ENCODE measurements at places on chromosomes 5 and 9.

- no peak for DNase-seq
These were observed 91.6 kb downstream of the DMAC1 start for GRCh38 chr9:7707934-7708333.

DNA sequence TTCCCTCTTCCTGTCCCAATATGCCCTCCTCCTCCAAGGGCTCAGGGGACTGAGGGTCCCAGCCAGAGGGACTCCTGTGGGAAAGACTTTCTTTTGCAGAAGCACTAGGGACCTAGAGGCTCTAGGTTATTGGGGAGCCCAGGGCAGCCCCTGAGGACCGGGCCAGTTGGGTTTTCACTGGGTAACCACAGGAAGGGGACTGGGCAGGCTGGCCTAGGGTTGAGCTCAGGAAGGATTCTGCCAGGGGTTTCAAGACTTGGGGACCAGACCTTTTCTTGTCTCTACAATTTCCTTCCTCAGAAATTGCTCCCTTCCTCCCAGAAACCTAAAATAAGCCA, 24.4 kb upstream of the HMCN2 start:
- DNase-seq: no peak

DNA sequence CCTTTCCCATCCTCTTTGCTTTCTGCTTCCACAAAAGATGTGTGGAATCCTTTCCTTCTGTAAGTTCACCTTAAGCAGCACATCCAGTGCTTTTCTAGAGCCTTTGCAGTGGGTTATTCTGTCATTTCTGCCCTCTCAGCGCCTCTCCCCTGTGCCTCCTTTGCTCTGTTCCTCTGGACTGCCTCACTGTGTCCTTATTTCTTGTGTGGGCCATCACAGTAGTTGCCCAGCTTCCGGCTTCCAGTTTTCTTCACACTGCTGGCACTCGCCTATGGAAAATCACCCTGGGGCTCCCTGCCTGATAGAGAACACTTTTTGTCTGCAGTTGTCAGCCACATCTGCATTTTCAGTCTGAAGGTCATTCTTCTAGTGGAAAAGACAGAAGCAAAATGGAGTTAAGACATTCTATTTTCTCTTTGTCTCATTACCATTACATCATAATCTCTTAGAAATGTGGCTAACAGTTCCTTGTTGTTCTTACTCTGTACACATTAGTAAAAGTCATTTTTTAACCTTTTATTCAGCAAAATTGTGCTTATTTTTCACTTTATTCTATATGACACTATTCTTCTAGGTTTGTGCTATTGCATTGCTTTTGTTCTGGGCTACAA, 64.1 kb upstream of the ZNF608 start:
- no peak for DNase-seq

DNA sequence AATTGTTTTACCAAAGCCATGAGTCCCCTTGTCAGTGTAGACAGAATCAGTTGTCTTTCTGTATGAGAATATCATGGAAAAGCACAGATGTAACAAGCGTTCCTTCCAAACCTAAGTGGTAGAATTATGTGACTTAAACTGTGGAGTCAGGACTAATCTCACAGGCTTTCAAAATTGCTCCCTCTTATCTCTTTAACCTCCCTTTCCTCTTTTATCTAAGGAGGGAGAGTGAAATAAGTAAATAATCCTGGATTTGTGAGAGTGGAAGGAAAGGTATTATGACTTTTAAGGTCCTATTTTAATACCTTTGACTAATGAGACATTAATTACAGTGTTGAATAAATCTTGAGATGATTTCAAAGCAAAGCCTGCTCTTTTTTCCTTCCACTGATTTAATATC, 52.4 kb upstream of the LIFR start:
- no peak for DNase-seq

DNA sequence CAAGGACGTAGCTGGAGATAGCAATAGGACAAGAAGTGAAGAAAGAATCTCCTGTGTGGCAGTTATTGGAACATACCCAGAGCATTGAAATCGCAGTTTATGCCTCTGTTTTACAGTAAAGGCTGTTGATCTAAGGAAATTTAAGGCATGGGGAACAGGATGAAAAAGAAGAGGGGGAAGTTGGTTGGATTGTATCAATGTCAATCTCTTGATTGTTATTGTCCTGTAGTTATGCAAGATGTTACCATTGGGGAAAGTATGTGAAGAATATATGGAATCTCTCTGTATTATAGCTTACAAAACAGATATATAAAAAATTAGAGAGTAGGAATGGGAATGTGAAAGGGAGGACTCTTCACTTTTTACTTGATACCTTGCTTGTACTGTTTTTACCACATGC, 195.6 kb upstream of the NREP start:
- no peak for DNase-seq

GRCh38 chr5:163563112-163563511, 57.7 kb downstream of the MAT2B start:
- no peak for DNase-seq

- no peak for DNase-seq
These were observed 673.1 kb upstream of the KLF4 start for GRCh38 chr9:108162664-108163063.

DNA sequence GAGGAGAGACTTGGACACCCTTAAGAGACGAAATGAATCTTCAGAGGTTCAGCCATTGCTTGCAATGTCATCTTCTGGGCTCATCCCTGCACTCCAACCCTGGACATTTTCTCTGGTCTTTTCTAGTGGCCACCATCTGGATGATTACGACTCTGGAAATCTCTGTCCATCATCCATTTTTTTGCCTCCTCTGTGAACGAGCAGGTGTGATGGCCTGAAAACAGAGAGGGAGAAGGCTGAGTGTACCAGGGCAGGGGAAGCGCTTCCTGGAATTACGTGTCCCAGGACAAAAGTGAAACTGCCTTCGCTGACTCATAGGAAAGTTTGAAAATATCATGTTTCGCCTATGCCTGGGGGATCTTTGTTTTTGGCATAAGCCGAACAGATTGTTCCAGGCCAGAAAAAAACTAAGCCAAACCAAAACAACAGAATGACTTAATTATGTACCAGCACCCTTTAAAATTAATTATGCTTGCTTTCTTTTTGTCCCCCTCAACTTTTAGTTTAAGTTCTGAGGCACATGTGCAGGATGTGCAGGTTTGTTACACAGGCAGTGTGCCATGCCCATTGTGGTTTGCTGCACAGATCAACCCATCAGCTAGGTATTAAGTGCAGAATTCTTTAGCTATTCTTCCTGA, 31.9 kb downstream of the ANKRD33B start:
- DNase-seq: no peak

- peak; percentile 10 for DNase-seq
These were observed 1.2 kb upstream of the PCSK1 start for GRCh38 chr5:96434201-96434645.

DNA sequence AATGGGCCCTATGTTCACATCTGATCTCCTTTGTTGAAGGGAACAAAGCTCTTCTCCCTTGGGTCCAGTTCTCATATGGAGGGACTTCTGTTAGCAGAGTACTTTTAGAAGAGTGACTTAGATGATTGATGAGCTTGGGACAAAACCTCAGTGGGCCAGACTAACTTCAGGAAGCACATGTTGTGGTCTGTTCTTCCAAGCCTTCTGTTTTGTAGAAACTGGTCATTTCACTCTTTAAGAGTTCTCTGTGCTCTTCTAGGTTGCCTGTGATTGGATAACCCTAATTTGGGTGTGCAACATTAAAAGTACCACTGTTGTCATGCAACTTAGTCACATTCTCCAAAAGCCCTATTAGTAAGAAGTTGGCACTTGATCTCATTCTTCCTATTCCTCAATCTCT, 183.5 kb upstream of the ACO1 start:
- no peak for DNase-seq

GRCh38 chr9:76116913-76117312, 226.4 kb downstream of the PCSK5 start:
- DNase-seq: no peak

DNA sequence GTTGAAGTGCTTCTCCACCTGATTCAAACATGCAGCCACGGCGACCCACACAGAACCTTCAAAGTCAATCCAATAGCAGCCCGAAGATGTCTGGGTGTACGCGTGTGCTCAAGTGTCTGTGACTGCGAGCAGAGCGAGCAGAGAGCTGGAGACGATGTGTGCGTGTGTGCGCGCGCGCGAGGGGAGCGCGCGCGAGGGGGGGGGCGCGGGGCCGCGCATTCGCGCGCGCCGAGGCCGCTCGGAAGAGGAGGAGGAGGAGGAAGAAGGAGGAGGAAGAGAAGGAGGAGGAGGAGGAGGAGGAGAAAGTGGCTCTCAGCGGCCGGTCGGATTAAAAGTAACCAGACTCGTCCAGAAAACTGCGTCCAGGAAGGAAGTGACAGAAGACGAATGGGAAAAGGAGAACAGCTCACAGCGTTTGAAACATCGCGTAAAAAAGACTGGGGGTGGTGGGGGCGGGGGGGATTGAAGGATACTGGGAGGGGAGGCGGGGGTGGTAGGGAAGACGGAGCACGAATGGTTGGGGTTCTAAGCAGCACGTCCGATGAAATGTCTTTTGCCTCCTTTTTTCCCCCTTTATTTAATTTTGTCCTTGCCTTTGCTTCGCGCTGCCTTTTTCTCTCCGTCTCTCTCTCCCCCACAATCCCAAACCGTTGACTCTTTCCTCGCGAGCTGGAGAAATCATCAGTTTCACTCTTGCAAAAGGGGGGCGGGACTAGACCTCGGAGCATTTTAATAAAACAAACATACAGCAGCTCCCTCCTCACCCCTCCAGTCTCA, at the start of gene MEF2C:
Gene MEF2C, minus strand, starts transcription at position 126 of the 777 bp plus-strand sequence. CDS start 59,396 bp downstream, outside the sequence.
- no peak for DNase-seq

DNA sequence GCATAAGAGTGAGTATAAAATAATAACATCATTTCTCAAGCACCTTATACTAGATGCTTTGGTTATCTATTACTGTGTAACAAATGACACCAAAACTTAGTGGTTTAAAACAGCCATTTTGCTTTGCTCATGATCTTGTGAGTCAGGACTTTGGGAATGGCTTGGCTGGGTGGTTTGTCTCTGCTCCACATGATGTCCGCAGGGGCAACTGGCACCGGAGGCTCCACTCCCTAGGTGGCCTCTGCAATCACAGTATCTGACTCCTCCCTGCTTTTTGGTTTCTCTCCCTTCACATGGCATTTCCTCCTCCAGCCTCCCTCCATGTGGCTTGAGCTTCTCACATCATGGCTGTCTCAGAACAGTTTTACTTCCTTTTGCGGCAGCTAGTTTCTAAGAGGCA, 259.5 kb downstream of the GAS1 start:
- no peak for DNase-seq

DNA sequence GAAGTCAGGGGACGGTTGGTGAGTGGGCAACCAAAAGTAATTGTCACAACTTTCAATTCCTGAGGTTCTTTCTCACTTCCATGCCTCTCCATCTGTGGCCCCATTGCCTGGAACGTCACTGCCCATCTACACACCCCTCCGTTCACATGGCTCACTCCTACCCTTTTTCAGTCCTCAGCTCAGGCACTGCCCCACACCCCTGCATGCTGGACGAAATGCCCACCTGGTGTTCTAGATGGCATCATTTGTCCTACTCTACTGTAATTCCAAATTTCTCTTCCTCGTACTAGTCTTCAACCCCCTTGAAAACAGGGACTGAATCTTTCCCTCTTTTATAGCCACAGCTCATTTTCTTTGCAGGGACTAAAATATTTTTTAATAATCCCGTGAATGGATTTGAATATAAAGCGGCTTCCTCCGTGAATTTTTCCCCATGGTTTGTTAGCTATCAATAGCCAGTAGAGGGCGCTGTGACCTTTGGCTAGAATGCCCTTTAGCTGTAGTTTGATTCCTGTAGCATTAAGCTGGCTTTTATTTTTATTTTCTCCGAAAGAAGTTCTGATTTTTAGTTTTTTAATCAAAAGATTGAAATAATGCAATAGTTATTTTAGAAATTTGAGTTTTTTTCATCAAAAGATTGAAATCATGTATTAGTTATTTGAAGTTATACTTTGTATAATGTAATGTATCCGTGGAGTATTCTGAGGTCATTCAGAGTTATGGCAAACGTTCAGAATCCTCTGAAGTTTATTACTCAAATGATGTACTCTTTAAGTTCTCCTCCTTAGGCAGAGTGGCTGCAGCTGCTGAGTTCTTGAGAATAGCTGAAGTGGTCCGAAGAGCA, 232.1 kb downstream of the SH3GL2 start:
- peak; percentile 17 for DNase-seq

DNA sequence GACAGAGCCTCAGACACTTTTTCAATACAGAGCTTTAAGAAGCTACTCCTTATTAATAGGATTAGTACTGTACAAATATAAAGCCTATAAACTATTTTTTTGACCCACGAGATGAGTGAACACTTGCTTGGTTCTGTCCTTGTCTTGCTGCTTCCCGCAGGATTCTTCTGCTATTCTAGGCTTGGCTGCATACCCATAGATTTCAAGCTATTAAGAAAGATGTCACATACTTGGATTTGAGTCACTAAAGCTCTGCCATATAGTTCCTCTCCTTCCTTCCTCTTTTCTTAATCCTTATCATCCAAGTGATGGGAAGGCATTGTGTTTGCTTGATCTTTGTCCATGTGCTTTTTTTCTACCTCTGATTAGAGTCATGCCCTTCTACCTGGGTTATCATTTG, 361.2 kb upstream of the TRPC7 start:
- no peak for DNase-seq

GRCh38 chr9:14924230-14925219, 14.3 kb upstream of the FREM1 start:
- DNase-seq: peak; percentile 50

DNA sequence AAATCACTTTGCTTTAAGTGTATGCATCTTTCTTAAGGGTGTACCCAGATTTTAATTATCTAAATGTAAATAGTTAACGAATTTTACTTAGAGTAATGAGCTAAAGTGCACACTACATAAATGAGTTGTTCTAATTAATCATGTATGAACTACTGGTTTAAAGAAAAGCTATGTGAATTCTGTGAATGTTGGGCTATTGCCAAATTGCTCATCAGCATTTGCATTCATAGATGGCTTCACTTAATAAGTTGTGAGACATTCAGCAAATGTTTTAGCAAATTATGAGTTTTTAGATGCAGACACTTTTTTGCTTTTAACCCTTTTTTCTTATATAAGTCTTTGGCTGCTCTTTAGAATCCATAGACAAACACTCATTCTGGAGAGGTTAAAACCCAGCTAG, 175.7 kb downstream of the PBX3 start:
- DNase-seq: no peak

DNA sequence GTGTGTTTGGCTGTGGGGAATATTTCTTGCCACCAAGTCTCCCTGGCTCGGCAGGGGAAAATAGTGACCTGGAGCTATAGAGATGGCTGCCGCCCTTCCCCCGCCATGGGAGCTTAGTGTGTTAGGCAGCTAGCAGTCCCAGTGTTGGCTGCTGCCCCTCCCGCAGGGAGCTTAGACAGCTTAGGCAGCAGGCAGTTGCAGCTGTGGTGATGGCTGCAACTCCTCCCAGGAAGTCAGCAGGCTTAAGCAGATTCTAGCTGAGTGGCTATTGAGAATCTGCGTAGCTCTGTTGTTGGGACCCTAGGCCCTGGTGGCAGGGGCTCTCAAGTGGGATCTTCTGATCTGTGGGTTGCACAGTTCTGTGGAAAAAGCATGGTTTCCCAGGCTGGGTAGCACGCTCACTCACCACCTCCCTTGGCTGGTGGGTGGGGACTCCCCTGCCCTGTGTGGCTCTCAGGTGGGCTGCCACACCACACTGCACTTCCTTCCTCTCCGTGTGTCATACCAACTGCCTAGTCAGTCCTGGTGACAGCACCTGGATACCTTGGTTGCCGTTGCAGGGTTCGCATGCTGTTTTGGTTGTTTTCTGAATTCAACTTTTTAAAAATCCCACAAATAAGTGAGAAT, 9.3 kb downstream of the OR1N2 start:
- DNase-seq: no peak

GRCh38 chr5:87887247-87887646, 381.4 kb downstream of the TMEM161B start:
- DNase-seq: no peak

GRCh38 chr9:7033076-7034045, 275.6 kb downstream of the KDM4C start:
- no peak for DNase-seq

Data from AG04449 (cell line).